ENCODE measurements at places on chromosomes 3 and 15.

- DNase-seq = no peak
These were observed 1.8 kb downstream of the ARNT2 start for GRCh38 chr15:80405970-80406369.

- no peak for DNase-seq
These were observed 9.6 kb upstream of the ANXA2 start for GRCh38 chr15:60407415-60407805.

- no peak for DNase-seq
These were observed 19.9 kb downstream of the NOX5 start for GRCh38 chr15:69034352-69034751.

GRCh38 chr3:121736112-121736511, 13.4 kb downstream of the GOLGB1 start:
- no peak for DNase-seq

GRCh38 chr15:36373550-36373949, 205.9 kb upstream of the CDIN1 start:
- DNase-seq = no peak

- DNase-seq = no peak
These were observed 3.9 kb downstream of the FOXL2 start for GRCh38 chr3:138942861-138943623.

All from large intestine (tissue), 12 donors.